ENCODE measurements at places on chromosomes 1 and 21. TPM values are rescaled to one million over a fixed set of nuclear protein-coding genes. Genes with fewer than 3 reads are reported as not detected.

Gene CDC14A
- total RNA-seq = 7.3 TPM

Gene OR6N2
- total RNA-seq = not detected

Gene CCDC17
- total RNA-seq = 2.4 TPM

Gene DNAH14
- 63.2 TPM for total RNA-seq

Gene LUZP1
- total RNA-seq = 20.0 TPM

Gene ICOSLG
- 13.5 TPM for total RNA-seq

Gene HES3
- not detected for total RNA-seq

Gene SLFNL1
- 0.09 TPM for total RNA-seq

Gene APOBEC4
- total RNA-seq = not detected

Gene ATF6
- total RNA-seq = 16.4 TPM

Gene CCDC27
- not detected for total RNA-seq

Gene LIPI
- total RNA-seq = not detected

DNA sequence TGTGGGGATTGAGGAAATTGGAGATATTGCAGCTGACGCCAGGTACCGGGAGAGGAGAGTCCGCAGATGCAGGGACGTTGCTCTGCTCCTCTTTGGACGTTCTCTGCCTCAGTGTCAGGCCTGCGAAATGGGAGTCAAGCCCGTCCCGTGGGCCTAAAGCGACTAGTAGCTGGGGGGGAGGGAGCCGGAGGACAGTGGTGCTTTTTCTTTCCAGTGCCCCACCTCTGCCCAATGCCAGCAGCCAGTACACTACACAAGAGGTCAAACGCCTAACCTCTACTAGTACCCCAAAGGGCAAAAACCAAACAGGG, 413.6 kb upstream of the ESRRG start:
- no peak overlapping the region for H3K27ac ChIP-seq
- no peaks in the 10 kb centered on the region for H3K27me3 ChIP-seq
- no peak overlapping the region for H3K4me3 ChIP-seq
- no peak for DNase-seq
- no peaks in the 10 kb centered on the region for H3K36me3 ChIP-seq

DNA sequence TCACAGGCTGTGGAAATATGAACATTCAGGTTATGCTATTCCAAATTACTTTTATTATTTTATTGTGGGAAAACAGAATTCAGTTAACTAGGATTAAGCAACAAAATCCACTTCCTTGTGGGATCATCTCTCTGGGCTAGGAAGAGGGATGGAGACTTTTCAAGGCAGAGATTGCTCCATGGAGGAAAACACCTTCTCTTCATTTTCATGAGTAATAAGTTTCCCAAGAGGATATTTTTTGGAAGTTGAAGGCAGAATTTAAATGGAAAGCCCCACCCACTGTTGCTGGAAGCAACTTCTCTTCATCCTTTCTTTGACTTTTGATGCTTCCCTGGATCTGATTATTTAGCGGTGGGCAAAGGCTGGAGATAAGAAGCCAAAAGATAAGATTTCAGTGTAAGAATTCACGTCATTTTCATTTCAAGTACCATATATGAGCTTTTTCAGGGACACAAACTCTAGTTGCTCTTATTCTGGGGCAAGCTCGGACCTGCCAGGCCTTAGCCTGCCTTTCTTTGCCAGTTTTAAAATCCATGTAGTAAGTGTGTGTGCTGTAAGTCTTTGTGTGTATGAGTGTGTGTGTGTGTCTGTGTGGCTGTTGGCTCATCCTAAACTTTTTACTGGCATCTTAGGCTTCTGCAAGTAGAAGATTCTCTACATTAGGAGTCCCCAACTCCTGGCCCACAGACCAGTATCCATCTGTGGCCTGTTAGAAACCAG, 11.7 kb upstream of the IL24 start:
- DNase-seq = no peak
- no peaks in the 10 kb centered on the region for H3K36me3 ChIP-seq
- H3K4me3 ChIP-seq = no peak overlapping the region

GRCh38 chr1:206823727-206824126, 41.7 kb upstream of the IL20 start:
- H3K36me3 ChIP-seq = no peaks in the 10 kb centered on the region
- DNase-seq = no peak
- no peaks in the 10 kb centered on the region for H3K4me1 ChIP-seq
- no peaks in the 10 kb centered on the region for H3K27me3 ChIP-seq
- no peak overlapping the region for H3K27ac ChIP-seq

- H3K27ac ChIP-seq = no peak overlapping the region
- H3K4me1 ChIP-seq = no peaks in the 10 kb centered on the region
- H3K4me3 ChIP-seq = no peak overlapping the region
These were observed 13.3 kb downstream of the KNCN start for GRCh38 chr1:46538147-46538546.

- peak overlapping the region; percentile 46 for H3K4me3 ChIP-seq
- H3K36me3 ChIP-seq = no peaks in the 10 kb centered on the region
- no peaks in the 10 kb centered on the region for H3K27me3 ChIP-seq
- peaks cover 29% of the 10 kb centered on the region for H3K4me1 ChIP-seq
- peak overlapping the region; percentile 99 for H3K27ac ChIP-seq
These were observed 58.4 kb downstream of the IVNS1ABP start for GRCh38 chr1:185258676-185259075.

- H3K4me1 ChIP-seq = peaks cover 12% of the 10 kb centered on the region
- peak overlapping the region; percentile 86 for H3K4me3 ChIP-seq
- no peak for DNase-seq
- H3K27me3 ChIP-seq = no peaks in the 10 kb centered on the region
- no peaks in the 10 kb centered on the region for H3K36me3 ChIP-seq
- H3K27ac ChIP-seq = peak overlapping the region; percentile 92
These were observed 838 bp upstream of the RSRP1 start for GRCh38 chr1:25247829-25248754.

- H3K27me3 ChIP-seq = no peaks in the 10 kb centered on the region
- no peaks in the 10 kb centered on the region for H3K36me3 ChIP-seq
- DNase-seq = no peak
- H3K4me3 ChIP-seq = no peak overlapping the region
These were observed 26.6 kb upstream of the EPS8L3 start for GRCh38 chr1:109790329-109790728.

DNA sequence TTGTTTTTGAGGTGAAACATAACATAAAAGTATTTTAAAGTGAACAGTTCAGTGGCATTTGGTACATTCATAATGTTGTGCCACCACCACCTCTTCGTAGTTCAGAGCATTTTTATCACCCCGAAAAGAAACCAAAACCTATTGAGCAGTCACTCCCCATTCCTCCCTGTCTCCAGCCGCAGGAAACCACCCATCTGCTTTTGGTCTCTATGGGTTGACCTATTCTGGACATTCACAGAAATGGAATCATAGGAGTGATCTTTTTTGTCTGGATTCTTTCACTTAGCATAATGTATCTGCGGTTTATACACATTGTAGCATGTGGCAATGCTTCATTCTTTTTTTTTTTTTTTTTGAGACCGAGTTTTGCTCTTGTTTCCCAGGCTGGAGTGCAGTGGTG, 141.2 kb downstream of the VPS13D start:
- peaks cover 2% of the 10 kb centered on the region for H3K4me1 ChIP-seq
- peaks cover 1% of the 10 kb centered on the region for H3K36me3 ChIP-seq
- no peak overlapping the region for H3K4me3 ChIP-seq

DNA sequence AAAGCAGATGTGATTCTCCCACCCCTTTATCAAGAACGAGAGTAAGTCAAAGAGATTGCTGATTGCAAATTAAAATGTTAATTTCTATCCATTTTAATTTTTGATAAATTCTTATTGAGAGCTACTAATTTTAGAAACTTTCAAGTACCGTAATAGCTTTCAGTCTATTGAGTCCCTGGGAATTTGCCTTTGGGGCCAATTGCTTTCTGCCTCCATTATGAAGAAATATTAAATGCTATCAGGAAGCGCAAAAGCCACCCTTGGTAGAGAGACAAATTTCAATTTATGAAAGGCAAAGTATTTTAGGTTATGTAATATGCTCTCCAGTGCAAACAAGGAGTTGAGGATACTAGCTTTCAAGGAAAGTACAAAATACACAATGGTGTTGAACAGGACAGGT, 332.2 kb downstream of the RGS7 start:
- H3K36me3 ChIP-seq = no peaks in the 10 kb centered on the region
- no peak for DNase-seq
- H3K27me3 ChIP-seq = no peaks in the 10 kb centered on the region
- H3K4me1 ChIP-seq = no peaks in the 10 kb centered on the region
- no peak overlapping the region for H3K4me3 ChIP-seq
- no peak overlapping the region for H3K27ac ChIP-seq

GRCh38 chr1:28927648-28928313, 13.4 kb downstream of the EPB41 start:
- H3K27me3 ChIP-seq = no peaks in the 10 kb centered on the region
- H3K4me3 ChIP-seq = no peak overlapping the region
- H3K4me1 ChIP-seq = peaks cover 8% of the 10 kb centered on the region
- DNase-seq = no peak
- no peak overlapping the region for H3K27ac ChIP-seq

DNA sequence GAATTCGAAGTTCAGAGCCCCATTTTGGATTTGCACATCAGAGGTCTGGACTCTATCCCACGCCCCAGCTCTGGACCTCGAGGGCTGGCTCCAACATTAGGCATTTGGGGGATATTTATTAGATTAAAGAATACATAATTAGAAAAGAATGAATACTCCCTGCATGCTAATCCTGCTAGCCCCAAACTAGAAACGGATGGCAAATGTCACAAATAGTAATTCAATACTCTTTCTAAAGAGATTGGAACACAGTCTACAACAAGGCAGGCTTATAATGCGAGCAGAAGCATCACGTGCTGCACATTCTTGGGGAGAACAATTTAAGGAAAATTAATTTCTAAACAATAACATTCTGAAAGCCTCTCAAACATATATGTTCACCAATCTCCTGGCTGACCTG, 27.7 kb upstream of the RAP1A start:
- H3K27ac ChIP-seq = no peak overlapping the region
- no peak overlapping the region for H3K4me3 ChIP-seq
- H3K4me1 ChIP-seq = peaks cover 24% of the 10 kb centered on the region
- no peaks in the 10 kb centered on the region for H3K36me3 ChIP-seq
- DNase-seq = no peak

- no peaks in the 10 kb centered on the region for H3K4me1 ChIP-seq
- H3K27ac ChIP-seq = no peak overlapping the region
- no peaks in the 10 kb centered on the region for H3K36me3 ChIP-seq
- no peaks in the 10 kb centered on the region for H3K27me3 ChIP-seq
- no peak overlapping the region for H3K4me3 ChIP-seq
- DNase-seq = no peak
These were observed 193.3 kb upstream of the CSF3R start for GRCh38 chr1:36675931-36676562.

DNA sequence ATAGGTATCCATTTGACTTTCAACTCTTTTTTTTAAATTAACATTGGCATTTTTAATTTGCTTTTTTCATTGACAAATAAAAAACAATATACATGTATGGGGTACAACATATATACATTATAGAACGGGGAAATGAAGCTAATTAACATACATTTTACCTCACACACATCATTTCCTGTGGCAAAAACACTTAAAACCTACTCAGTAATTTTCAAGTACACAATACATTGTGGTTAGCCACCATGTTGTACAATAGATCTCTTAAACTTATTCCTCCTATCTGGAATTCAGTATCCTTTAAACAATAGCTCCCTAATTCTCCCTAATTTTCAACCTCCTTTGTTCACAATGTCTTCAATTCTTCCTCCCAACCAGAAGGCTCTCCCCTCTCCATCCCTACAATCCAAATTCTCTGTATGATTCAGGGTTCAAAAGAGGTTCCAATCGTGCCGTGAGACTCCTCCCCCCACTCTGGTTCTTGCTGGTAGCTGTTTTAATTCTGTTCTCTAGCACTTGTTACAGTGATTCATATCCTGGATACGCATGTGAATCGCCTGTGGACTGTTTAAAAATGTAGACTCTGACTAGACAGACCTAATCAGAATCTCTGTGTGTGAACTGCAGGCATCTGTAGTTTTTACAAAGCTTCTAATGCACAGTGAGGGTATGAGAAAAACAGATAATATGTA, 87.6 kb upstream of the DUSP10 start:
- no peak for DNase-seq
- H3K36me3 ChIP-seq = no peaks in the 10 kb centered on the region
- no peaks in the 10 kb centered on the region for H3K4me1 ChIP-seq

DNA sequence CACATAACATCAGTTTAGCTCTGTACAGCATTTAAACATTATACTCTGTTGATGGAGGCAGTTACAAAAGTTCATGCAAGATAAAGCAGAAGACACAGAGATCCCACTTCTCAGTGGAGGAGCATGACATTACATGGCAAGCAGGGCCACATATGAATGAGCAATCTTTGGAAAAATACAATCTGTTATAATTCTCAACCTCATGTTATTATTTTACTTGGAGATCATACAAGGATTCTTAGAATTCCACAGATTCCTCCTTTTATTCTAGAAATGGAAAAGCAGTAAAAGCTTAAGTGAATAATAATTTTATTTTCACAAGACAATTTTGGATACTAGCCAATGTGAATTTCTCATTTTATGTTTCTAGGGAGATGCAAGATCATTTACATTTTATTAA, 66.6 kb downstream of the IFI44 start:
- H3K4me1 ChIP-seq = no peaks in the 10 kb centered on the region
- DNase-seq = no peak
- no peaks in the 10 kb centered on the region for H3K27me3 ChIP-seq
- H3K4me3 ChIP-seq = no peak overlapping the region

GRCh38 chr1:20165522-20165951, 20.4 kb upstream of the UBXN10 start:
- H3K27me3 ChIP-seq = no peaks in the 10 kb centered on the region
- H3K4me3 ChIP-seq = no peak overlapping the region
- H3K4me1 ChIP-seq = no peaks in the 10 kb centered on the region
- H3K36me3 ChIP-seq = no peaks in the 10 kb centered on the region
- DNase-seq = no peak

DNA sequence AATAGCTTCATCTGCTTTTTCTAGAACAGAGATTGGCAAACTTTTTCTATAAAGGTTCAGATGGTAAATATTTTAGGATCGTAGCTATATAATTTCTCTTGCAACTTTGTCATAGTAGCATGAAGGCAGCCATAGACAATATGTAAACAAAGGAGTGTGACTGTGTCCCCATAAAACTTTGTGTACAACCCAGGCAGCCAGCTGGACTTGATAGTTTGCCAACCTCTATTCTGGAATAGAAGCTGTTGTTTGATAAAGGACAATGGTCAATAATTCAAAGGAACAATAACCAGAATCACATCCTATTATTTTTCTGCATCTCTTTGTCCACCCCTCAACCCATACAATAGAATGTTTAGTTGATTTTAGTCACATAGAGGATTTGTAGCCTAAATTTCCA, 286.7 kb downstream of the LMX1A start:
- no peak overlapping the region for H3K4me3 ChIP-seq
- no peak overlapping the region for H3K27ac ChIP-seq
- H3K27me3 ChIP-seq = no peaks in the 10 kb centered on the region
- H3K4me1 ChIP-seq = 0 out of 2 replicates have a peak, but pooled peaks cover 4% of the 10 kb centered on the region

- no peaks in the 10 kb centered on the region for H3K27me3 ChIP-seq
- no peak for DNase-seq
- H3K4me1 ChIP-seq = 0 out of 2 replicates have a peak, but pooled peaks cover 4% of the 10 kb centered on the region
- no peaks in the 10 kb centered on the region for H3K36me3 ChIP-seq
- no peak overlapping the region for H3K4me3 ChIP-seq
- no peak overlapping the region for H3K27ac ChIP-seq
These were observed 30.9 kb downstream of the SELL start for GRCh38 chr1:169680377-169681019.

All from Caco-2 (cell line).